Skeletal muscle cell (primary cell): ENCODE measurements at places on chromosomes 5 and 9.

- DNase-seq, result peak; percentile 6
These were observed 926.3 kb upstream of the ARRDC3 start for GRCh38 chr5:92309336-92309991.

DNA sequence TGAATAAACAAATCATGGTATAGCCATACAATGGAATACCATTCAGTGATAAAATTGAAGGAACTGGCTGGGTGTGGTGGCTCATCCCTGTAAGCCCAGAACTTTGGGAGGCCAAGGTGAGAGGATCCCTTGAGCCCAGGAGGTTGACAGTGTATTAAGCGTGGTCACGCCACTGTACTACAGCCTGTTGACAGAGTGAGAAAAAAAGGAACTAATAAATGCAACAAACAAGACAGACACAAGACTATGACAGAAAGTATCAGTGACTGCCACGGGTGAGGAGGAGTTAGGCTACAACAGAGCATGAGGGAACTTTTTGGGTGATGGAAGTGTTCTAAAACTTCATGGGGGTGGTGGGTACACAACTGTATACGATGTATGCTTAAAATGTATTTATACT, 2.2 kb downstream of the FNIP1 start:
- DNase-seq, result no peak

DNA sequence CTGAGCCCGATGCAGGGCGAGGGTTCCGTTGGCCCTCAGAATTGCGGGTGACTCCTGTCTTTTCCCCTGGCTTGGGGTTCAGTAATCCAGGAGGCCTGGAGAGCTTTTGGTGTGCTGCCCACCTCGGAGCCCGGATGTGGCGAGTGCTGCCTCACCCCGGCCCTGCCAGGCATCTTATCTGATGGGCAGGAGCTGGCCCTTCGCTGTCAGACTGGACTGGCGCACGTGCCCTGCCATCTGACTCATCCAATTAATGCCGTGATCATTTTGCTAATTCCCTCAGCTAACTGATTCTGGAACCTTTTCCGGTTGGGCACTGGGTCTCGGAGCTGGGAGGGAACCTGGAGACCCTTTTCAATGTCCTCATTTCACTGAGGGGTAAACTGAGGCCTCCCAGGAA, 34.6 kb downstream of the RXRA start:
- DNase-seq, result no peak

GRCh38 chr9:108057421-108058134, 568.0 kb upstream of the KLF4 start:
- DNase-seq, result peak; percentile 93

GRCh38 chr5:66144834-66145390, 812 bp downstream of the SREK1 start:
- no peak for DNase-seq

DNA sequence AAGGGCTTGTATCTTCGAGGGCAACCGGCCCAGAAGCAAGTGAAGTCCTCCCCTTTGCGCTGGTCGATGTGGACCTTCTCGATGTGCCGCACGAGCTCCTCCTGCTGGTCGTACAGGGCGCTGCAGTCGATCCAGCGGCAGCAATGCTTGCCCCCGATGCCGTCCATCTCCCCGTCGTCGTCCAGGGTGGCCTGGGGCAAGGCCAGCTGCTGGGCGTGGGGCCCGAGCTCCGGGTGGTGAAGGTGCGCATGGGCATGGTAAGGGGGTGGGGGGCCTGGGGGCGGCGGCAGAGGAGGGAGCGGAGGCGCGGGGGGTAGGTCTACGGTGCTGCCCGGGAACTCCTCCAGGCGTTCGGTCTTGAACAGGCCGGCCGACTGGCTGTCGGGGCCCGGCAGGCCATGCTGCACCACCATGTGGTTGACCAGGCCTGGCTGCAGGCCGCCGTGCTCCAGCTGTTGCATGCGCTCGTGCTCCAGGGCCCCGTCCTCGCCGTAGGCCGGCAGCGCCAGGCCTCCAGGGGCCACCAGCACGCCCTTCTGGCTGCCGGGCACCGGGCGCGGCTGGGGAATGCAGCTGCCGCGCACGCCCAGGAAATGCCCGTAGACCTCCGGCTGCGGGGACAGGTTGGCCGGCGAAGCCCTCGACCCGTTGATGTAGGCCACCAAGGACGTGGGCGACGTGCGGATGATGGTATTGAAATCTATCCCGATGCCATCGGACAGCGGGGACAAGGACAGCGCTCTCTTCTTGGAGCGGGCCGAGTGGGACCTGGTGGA, 181.8 kb downstream of the GLIS3 start:
- DNase-seq, result no peak
